ENCODE measurements at places on chromosomes 5 and 9.

DNA sequence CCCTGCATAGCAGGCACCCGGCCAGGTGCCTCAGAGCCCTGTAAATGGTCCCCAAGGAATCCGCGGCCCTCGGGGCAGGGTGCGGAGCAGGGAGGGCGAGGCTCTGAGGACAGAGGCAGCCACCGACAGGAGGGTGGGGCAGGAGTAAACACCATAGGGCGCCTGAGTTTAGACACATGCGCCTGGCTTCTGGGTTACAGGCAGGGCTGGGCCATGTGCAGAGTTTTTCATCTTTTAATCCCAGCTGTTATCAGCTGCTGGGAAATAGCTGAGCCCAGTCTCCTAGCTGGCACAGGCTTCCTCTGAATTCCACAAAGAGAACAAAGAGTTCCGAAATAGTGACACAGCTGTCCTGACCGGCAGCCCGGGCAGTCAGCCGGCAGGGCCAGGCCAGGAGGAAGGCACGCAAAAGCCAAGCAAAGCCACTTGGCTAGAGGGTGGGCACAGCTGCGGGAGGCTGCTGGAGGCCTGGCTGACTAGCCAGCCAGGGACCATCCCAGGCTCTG lies 98.9 kb upstream of the PHYKPL start:
- no peak for DNase-seq

- no peak for DNase-seq
Measured at GRCh38 chr9:110278080-110278707, 21.9 kb upstream of the TXN start.

DNA sequence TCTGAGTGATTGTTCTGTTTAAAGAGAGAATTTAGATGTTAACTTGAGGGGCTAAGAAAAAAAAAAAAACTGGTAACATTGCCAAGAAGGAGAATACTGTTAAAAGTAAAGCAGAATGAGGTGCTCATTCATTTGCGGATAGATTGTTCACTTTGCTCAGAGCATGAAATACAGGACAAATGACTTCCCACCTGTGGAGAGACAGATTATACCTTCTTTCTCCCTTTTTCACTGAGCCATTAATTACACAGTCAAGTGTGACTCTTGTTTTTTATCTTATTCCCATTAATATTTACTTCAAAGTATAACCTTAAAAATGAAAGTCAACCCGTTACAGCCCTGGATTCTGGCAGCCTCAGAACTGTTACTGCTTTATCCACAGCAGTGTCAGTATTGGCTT lies 264.5 kb downstream of the TAF11L14 start:
- no peak for DNase-seq

DNA sequence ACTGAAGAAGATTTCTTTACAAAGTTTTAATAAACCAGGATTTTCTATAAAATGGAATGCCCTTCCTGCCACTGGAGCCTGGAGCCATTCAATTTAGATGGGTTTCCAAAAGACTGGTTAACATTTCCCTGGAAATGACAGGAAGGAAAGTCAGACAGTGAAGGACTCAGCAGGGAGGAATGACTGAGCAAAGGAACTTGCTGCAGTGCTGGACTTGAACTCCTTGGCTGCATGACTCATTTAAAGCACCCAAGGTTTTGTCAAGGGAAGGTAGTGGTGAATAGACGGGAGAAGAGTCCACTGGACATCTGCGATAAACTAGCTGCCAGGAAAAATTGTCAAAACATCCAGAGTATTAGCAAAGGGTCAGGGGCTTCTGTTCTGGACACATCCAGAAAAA lies 163.8 kb upstream of the SLC28A3 start:
- no peak for DNase-seq

DNA sequence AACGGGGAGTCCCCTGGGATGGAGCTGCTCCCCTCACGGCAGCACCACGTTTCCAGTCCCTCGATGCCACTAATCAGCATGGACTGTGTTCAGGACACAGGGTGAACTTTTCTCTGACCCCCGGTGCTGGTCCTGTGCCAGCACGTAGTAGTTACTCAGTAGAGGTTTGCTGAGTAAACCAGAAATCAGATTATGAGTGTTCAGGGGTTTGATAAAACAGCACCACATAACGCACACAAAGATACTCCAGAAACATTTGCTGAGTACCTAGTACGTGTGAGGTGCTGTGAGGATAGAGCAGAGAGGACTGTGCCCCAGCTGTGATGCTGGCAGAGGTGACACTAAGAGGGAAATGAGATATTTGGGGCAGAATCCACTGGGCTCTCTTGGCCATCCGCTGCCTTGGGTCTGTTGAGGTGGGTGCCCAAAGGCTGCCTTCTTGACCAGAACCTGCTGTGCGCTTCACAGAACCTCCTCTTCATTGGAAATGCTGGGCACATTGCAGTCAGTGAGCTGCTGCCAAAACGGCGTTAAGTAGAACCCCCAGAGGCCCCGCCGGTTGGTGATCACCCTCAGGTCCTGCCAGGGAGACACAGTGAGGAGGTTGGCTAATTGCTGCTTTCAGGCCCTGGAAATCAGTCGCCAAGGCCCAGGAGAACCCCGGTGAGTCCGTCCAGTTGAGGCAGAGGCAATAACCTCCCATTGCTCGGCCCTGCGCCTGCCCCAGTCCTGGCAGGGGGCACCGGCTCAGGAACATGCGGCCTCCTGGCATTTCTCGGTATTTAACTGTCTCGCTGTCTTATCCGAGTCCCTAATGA lies 49.4 kb downstream of the NEURL1B start:
- no peak for DNase-seq

DNA sequence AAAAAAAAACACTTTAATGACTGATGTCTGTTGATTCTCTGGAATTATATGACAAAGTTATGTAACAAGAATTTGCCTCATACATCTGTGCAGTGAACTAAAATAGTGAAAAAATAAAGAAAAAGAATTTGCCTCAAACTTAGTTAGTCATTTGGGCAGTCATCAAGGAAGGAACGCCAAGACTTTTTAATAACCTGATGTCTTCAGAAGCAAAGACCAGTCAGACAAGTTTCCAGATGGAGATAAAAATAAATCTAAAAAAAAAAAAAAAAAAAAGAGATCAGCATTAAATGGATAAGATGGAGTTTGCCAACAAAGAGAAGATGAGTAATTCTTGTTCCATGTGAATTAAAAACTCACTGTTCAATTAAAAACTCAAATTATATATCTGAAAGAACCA lies 52.3 kb upstream of the JMY start:
- no peak for DNase-seq

DNA sequence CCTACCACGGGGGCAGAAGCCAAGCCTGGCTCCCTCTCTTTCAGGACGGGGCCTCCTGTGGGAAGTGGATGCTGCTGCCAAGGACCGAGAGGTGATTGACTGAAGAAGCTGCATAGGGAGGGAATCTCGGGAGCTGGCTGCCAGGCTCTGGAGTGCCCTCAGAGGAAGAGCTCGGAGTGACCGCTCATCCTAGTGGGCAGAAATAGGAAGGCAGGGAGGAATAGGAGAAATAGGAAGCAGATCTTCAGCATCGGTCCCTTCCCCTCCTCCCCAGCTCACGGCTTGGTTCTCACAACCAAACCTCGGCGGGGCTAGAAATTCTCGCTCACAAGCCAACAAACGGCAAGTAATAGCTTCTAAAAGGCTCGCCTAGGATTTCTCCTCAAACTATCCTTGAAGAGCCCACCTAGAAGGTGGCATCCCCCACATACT lies 159.9 kb upstream of the RAI14 start:
- DNase-seq: no peak

GRCh38 chr9:90789862-90790261 lies 11.8 kb upstream of the SYK start:
- DNase-seq: no peak

DNA sequence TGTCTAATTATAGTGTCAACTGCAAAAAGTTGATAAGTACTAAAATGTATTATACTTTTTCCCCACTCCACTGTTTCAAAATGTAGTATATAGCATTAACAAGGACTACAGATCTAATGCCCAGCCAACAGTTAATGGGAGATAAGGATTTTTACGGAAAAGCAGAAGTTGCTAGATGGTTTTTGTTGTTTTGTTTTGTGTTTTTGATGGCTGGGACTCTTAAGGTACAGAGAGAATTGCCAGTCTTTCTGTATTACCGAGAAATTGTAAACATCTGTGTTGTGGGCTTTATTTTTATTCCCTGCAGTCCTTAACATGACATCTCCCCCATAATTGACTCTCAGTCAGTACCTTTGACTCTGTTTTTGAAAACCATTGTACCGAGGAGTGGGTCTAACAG lies 44.0 kb downstream of the TRIO start:
- no peak for DNase-seq

All from NCI-H1436 (cell line).